ENCODE measurements at places on chromosomes 1 and 21. TPM values are rescaled to one million over a fixed set of nuclear protein-coding genes. Genes with fewer than 3 reads are reported as not detected.

CLCA2 gene
- total RNA-seq = not detected

IL20 gene
- total RNA-seq = not detected

DNA sequence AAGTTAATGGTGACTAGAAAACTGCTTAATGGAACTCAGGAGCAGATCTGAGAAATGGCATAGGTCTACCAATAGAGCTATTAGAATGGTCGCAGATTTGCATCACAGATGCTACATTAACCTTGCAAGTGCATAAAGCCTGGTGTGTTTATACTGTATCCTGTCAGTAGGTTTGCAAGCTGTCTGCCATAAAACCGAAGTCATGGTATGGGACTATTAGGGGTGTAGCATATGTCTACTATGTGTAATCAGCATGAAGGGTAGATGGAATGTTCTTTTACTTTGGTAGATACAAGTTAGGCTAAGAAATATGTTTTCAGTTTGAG lies 574.2 kb upstream of the ADGRL2 start:
- no peak for DNase-seq

- DNase-seq = no peak
Measured at GRCh38 chr1:93640656-93641440, 40.8 kb downstream of the BCAR3 start.

BRINP3 gene
- total RNA-seq = not detected

DNA sequence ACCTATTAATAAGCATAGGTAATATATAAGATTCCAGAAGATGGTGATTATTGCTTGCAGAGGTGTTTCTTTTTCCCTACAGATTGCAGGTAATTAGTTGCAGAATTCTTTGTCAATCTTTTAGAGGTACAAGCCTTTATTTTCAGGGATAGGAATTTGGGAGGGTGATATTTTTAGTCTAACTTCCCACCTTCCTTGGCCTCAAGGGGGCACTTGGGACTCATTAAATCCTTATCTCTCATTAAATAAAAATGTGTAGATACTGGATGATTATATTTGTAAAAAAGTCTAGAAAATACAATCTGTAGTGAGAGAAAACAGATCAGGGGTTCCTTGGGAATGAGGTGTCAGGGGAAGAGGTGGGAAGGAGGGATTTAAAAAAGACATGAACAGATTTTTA lies 179.2 kb downstream of the PATJ start:
- DNase-seq = no peak

- no peak for DNase-seq
Measured at GRCh38 chr1:9753121-9753531, 70.6 kb downstream of the CLSTN1 start.

DNA sequence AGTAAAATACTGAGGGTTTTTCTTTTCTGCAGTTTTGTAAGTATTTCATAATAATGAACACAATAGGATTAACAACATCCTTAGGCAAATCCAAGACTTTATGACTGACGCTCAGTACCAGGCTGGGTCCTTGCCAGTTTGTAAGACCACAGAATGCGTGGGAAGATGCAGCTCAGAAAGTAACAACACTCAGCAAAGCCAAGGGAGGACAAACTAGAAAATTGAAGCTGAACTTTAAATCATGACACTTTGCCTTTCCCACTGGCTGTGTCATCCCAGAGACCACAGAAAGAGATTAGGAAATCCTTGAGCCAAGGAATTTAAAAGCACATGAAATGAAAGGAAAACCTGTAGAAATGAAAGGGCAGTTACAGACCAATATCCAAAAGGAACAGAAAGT lies 426.3 kb upstream of the CHRM3 start:
- no peak for DNase-seq
